Anterior cingulate cortex (tissue), 58 donors: ENCODE measurements at places on chromosomes 2 and 18.

DNA sequence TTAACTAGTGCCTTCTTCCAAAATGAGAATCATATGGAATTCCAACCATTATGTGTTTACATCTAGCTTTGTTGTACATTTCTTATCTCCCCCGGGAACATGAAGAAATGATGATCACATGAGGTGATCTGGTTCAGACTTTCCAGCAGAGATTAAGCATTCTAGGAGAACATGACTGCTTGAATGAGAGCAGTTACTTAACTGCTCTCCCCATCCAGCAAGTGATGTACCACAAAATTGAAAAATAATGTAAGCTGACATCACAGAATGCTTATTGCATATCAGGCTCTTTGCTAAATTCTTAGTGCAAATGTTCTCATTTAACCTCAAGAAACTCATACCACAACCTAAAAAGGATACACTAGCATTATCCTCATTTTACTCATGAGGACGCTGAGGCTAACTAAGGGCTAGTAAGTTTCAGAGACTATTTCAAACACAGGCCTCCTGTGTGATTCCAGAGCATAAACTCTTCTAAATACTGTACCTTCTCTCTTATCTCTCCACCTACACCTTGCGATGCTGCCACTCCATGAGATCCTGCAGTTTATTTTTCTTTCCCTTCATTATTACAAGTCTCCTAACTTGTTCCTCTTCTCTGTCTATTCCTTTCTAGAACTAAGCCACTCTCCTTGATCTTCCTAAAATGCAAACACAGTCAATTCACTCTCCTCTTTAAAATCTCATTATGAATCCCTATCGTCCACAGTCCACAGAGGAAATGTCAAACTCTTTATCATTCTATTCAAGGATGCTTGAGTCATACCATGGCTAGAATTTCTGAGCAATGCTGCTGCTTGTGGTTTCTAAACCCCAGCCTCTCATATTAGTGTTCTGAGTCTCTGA, 1224.8 kb upstream of the ZEB2 start:
- DNase-seq = no peak

DNA sequence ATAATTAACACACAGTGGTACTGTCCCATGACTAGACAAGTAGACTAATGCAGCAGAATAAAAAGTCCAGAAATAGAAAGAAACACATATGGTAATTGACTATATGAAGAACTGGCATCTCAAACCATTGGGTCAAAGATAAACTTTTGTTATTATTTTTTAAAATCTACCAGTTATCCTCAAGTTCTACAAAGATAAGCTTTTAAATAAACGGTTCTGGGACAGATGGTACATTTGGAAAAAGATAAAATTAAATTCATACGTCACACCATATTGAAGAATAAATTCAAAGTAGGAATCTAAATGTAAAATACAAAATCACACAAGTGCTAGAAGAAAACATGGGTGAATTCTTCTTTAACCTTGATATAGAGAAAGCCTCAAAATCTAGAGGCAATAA, 37.6 kb upstream of the PLEKHM3 start:
- DNase-seq = no peak

DNA sequence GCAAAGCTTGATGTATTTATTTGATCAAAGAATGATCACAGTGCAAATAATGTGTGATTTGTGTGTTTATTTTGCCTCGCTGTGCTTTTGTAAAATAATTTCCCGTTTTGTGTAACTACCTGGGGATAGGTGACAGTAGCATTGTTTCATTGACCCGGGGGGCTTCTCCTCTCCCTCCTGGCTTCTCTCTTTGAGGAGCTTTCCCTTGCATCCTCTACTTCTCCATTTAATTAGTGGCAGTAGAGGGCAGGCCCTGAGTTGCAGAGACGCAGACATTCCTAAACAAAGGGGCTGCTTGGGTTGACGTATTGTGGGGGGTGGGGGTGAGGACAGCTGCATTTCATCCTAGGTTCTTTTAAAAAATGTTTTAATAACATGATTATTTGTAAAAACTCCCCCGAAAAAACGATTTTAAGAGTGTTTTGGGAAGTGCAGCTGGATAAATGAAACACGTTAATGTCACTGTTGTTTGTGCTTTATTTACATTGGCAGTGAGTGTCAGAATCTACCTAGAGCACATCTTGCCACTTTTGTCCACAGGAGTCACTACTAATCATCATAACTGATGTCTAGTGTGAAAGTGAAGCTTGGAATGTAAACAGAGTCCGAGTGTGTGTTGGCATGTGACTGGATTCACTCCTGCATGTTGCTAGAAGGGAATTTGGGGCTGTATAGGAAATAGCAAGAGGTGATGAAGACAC, 2.2 kb downstream of the NEDD4L start:
- DNase-seq = no peak

DNA sequence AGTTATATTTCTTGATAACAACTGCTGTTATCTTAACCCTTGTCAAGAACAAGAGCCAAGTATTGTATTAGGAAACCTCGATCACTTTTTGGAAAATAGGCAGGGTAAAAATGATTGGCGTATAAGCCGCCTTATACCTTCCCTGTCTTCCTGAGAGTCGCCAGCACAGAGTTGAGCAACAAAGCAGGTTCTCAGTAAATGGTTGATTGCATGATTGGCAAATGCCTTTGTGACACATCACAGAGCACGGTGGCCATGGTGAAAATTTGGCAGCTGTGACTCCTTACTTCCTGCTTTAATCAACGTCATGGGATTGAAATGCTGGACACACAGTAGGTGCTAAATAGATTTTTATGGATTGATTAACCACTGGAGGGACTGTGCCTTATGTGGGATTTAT, 3.9 kb upstream of the KLHL29 start:
- no peak for DNase-seq

GRCh38 chr18:49457616-49458015, 2.8 kb downstream of the DYM start:
- no peak for DNase-seq

DNA sequence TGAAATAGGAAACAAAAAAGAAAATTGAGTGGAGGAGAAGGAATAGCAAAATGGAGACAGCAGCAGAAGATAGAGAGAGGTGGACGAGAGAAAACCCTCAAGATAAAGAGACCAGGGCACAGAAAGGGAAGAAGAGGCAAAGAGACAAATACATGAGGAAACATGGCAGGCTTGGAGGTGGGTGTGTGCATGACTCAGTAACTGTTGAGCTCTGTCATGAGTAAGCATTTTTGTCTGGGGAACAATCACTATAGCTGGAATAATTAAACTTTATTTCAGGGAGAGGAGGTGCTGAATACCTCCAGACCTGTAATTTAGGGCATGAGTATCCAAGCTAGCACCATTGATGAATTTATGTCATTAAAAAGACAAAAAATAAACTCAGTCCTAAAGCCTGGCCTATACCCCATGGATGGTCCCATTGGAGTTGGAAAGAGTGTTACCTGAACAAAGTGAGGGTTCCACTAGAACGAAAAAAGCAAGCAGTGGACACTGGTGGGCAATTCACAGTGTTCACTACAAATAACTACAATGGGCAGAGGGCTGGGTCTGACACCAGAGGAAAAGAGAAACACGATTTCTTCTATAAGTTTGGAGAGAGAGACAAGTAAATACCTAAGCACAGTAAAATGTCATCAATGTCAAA, 145.5 kb downstream of the ADCYAP1 start:
- no peak for DNase-seq

DNA sequence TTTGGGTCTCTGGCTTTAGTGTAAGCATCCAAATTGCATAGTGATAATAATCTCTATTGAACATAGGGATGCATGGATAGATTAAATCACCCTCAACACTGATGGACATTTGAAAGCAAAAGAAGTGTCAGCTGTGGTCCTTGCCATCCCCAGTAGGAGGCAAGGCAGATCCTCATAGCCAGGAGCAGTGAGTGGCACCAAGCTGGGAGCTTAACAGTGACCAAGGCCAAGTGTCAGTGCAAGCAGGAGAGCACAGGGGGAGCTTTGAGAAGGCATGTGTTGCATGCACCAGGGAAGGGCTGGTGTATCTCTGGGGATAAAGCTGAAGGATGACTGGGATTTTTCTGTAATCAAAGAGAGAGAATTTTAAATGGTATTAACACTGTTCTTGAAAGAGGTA, 14.7 kb downstream of the SLC14A1 start:
- DNase-seq = no peak

GRCh38 chr2:213733893-213734292, 449.6 kb downstream of the SPAG16 start:
- no peak for DNase-seq

- no peak for DNase-seq
Measured at GRCh38 chr2:156907806-156908205, 349.7 kb upstream of the GALNT5 start.

DNA sequence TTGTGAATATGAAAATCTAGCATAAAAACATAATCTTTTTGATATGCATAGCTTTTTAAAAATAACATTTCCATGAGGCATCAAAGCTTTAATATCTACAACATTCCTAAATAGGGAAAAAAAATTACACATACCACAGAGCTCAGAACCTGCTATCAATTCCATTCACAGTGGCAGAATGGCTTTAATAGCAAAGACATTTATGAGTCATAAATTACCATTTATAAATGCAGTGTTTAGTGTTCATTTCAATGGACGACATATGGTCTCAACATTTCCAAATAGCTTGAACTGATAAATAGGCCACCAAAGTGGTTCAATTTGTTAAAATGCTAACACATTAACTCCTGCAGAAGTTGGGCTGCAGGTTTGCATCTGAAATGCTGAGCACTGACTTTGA, 600.6 kb upstream of the SETBP1 start:
- DNase-seq = no peak

GRCh38 chr2:88807237-88807962, 115.9 kb downstream of the RPIA start:
- DNase-seq = no peak

GRCh38 chr18:48488388-48488850, 50.4 kb upstream of the CTIF start:
- DNase-seq = no peak

DNA sequence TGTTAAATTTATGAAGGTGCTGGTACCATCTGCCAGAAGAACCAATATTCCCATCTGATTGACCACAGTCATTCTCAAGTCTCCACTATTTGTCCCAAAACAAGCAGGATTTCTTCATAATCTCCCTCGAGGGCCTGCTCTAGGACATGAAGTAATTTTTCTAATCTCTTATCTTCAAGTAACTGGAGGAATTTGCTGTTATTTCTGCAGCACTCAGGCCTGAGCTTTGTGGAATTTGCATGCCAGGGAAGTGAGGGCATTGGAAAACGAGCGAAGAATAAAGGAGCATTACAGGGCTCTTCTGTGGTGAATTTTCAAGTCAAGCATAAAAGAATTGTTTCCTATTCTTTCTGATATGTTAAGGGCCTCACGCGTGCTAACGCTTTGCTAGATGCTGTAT, 161.2 kb upstream of the EPAS1 start:
- DNase-seq = no peak

DNA sequence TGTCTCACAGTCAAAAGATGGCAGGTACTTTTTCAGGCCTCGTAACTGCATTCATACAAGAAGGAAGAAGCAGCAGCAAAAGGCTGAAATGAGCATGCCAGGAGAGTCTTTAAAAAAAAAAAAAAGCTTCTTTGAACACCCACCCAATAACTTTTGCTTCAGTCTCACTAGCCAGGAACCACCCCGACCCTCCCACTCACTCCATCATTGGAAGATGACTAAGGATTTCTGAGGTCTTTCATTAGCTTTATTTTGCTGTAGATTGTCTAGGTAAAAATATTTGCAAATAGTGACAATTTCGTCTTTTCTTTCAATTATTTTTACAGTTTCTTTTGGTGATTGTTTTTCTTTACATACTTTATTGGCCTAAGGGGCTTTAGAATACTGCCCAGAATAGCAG, 37.9 kb downstream of the RBBP8 start:
- DNase-seq = no peak

- peak; percentile 61 for DNase-seq
Measured at GRCh38 chr2:177753682-177754491, 318.7 kb downstream of the PDE11A start.

DNA sequence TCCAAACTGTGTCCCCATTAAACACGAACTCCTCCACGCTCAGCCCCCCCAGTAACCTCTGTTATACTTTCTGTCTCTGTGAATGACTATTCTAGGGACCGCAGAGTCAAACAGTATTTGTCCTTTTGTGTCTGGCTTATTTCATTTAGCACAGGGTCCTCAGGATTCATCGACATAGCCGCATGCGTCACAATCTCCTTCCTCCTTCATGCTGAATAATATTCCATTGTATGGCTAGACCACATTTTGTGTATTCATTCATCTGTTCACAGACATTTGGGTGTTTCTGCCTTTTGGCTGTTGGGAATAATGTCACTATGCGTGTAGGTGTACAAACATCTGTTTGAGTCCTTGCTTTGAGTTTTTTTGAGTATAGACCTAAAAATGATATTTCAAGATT, 80.9 kb downstream of the SH3RF3 start:
- no peak for DNase-seq

DNA sequence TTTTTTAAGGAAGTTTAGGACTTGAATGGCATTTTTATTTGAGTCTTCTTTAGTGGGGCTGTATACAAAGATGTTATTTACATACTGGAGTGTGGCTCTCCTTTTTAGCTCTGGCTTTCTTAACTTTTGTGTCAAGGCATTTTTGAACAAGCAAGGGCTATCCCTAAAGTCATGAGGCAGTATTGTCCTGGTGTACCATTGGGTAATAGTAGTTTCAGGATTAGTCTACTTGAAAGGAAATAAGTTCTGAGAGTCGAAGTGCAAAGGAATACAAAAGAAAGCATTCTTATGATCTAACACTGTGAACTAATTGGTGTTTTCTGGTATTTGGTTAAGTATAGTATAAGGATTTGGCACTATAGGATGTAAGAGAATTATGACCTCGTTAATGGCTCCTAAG, 1.9 kb upstream of the CYP27A1 start:
- DNase-seq = no peak

DNA sequence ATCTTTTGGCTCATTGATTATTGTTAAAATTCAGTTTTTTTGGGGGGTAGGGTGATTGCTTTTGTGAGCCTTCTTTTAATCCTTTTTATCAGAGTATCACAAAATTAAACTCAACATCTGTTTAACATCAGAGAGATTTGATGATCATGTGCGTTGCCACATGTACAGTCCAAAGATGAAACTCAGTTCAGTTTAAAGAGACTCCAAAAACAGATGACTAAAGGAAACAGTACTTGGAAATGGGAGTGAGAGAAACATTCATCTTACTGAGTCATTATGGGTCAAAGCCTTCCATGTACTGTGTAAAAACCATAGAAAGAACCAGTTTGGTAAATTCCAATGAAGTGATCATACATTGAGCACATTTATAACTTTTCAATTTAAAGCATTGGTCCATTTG, 53.0 kb downstream of the LYPD6 start:
- DNase-seq = no peak
